Activated T-helper 9 cell treated with anti-CD3 and anti-CD28 coated beads, Interleukin-2, amount 50 U/mL, for 16 hours (primary cell): ENCODE measurements at places on chromosomes 5 and 9.

DNA sequence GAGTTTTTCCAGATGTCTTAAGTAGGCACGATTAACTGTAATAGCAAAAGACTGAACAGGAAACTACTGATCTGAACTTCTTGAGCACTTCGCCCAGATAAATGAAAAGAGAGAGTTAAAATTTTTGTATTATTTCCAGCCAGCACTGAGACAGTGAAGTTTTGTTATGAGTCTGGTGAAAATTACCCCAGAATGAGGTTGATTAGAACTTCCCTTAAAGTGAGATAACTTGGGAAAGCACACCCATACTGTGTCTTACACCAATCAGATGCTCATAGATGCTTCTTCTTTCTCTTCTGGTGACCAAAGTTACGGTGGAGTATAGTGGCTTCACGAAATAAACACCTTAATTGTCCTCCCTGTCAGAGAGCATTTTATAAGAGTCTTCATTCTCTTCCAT is 131.8 kb upstream of the SLC12A2 start:
- no peak for DNase-seq

DNA sequence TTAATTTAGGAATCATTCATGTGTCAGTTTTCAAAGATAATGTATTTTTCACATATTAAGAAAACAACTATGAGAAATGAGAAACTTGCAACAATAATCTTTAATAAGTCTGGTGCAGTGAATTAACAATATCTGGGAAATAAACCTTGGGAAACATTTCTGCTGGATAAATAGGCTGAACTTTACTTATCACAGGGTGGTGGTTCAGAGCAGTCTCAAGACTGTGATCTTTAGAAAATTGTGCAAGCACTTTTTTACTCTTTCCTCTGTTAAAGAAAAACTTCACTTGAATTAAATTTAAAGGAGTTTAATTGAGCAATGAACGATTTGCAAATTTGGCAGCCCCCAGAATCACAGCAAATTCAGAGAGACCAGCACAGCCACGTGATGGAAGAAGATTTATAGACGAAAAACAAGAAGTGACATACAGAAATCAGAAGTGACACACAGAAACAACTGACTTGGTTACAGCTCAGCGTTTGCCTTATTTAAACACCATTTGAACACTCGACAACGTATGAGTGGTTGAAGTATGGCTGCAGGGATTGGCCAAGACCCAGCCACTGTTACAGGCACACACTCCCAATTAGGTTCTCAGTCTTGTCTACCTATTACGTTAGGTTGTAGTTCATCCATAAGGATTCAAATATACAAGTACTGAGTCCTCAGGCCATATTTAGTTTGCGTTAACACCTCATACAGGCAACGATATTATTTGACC is 631.9 kb downstream of the SLCO4C1 start:
- DNase-seq = no peak

DNA sequence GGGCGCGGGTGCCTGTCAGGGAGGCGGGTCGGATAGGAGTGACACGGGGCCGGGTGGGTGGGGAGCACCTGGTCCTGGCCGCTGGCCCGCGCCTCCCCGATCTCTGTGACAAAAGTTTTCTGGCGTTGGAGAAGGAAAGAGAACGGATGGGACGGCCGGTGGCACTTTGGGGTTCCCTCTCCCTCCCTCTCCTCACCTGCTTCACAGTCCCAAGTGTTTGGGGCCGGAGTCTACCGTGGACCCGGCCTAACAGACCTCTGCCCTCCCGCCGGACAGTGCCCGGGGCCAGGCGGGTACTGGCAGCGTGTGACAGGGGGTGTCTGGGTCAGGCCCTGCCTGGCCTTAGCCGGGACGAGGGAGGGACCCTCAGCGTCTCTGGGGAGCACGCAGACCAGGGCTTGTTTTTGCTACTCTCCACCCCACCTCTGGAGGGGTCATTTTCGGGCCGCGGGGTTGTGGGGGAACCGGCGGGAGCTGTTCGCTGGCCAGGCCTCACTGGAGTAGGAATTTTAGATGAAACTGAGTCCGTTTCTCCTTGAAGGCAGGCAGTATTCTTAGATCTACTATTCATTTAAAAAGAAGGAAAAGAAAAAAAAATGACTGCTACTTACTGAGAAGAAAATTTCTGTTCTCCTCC is 1.7 kb downstream of the PRDM6 start:
- no peak for DNase-seq

DNA sequence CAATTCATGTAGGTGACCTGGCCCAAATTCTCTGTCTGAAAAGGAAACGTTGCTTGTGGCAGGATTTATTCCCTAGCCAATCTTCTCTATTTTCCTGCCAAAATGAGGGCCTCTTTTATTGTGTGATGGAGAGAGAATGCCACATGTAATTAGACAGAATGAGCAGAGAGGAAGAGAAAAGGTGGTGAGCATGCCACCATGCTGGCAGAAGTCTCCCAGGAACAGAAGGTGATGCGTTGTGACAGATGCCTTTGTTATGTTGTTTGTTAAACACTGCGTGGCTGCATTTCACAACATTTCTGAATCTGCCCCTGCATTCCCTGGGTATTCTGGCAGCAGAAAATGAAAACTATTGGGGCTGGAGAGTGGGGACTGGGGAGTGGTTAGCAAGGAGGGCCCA is 577.6 kb downstream of the TLR4 start:
- DNase-seq = no peak

GRCh38 chr9:74501570-74501969 is 4.4 kb downstream of the RORB start:
- no peak for DNase-seq
